ENCODE measurements at places on chromosomes 5 and 9. TPM values are rescaled to one million over a fixed set of nuclear protein-coding genes. Genes with fewer than 3 reads are reported as not detected.

DNA sequence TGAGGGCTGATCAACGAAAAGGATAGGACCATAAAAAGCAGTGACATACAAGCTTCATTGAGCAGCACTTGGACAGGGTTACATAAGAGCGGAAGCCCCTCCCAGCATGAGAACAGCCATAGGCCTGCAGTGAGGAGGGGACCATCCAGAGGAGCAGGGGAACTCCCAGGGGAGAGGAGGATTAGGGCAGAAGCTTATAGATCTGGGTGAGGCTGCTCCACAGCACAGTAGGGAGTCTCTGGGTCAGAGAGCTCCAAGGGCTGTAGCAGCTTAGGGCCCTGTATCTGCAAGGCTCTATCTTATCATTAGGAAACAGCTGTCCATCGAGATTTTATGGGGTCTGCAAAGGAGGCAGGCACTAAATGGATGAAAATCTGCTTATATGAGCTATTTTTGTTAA, 186.6 kb downstream of the DOCK8 start:
- no peaks in the 10 kb centered on the region for H3K4me1 ChIP-seq
- H3K4me3 ChIP-seq, result no peak overlapping the region
- peak overlapping the region; percentile 54 for H3K27ac ChIP-seq
- DNase-seq, result no peak
- H3K27me3 ChIP-seq, result no peaks in the 10 kb centered on the region
- H3K36me3 ChIP-seq, result peaks cover 55% of the 10 kb centered on the region

- peaks cover 3% of the 10 kb centered on the region for H3K27me3 ChIP-seq
- H3K36me3 ChIP-seq, result no peaks in the 10 kb centered on the region
- no peak overlapping the region for H3K27ac ChIP-seq
- no peak overlapping the region for H3K4me3 ChIP-seq
- H3K4me1 ChIP-seq, result no peaks in the 10 kb centered on the region
Observed at GRCh38 chr9:107584944-107585343, 95.4 kb upstream of the KLF4 start.

DNA sequence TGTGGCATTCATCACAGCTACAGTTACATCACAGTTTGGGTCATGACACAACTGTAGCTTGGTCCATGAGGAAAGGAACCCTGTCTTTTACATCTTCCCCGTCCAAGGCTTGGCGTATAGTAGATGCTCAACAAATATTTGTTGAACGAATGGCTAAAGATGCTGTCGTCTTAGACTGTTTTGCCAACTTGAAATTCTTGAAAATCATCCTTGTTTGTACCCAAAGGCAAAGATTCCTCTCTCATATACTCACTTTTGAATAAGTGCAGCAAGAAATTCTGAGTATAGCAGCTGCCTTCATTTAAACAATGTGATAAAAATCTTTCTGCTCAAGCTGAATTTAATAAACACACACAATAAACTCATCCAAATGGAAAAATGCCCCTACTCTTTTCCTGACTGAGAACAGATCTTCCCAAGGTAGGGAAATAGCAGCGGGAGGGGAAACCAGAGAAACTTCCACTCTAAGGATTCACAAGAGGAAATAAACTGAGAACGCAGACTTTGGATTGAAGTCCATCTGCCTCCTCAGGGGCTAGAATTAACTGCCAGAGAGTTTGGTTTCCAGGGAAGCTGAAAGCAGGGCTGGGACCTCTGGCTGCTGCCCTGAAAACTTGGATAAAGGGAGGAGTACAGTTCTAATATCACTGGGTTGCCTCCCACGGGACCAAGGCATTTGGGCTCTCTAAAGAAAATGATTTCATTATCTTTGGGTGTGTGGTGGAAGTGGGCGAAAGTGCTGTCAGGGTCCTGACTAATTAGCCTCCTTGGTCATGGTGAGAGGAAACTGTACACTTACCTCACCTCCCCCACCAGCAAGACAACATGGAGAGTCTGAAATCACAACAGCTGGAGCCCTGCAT, 99.1 kb downstream of the DPYSL3 start:
- H3K36me3 ChIP-seq, result no peaks in the 10 kb centered on the region
- no peak for DNase-seq
- no peaks in the 10 kb centered on the region for H3K27me3 ChIP-seq

DNA sequence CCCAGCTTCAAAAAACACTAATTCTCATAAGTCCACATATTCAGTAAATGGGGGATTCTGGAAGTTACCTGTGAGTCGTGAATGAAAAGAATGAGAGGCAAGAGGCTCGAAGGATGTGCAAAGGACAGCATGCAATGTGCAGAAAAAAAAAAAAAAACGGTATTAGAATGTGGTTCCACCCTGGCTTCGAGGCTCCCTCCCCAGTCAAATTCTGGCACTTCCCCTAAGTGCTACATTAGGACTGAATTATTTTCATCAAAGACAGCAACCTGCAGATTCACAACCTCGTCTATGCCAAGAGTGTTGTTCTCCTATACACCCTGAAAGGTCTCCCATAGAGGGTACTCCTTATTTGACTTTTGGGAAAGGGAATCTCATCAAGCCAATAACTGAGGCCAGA, 16.5 kb downstream of the CAPSL start:
- H3K4me1 ChIP-seq, result peaks cover 68% of the 10 kb centered on the region
- H3K36me3 ChIP-seq, result peaks cover 10% of the 10 kb centered on the region
- no peak overlapping the region for H3K27ac ChIP-seq
- DNase-seq, result no peak

Gene GABRP
- total RNA-seq, result not detected

Gene CD72
- 9.8 TPM for total RNA-seq

Gene CAMK2A
- total RNA-seq, result not detected

DNA sequence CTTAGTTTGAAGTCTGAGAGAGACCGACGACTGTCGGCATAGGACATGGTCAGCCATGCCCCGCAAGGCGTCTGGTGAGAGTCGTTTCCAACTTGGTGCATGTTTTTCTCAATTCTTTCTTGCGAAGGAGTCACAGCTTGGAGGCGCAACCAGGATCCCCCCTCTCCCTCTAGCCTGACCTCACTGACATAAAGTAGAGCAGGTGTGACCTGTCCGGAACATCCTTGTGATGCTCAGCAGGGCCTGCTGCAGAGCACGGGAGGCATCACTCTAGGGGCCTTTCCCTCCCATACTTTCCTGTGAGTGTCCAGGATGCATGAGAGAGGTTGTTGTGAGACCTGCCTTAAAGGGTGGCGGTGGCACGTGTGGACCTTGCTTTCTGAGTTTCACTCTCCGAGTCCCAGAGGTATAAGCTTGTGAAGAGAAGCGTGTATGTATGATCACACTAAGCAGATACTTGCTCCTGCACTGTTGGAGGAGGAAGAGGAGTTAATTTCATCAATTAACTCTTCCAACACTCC, 5.0 kb downstream of the TENT4A start:
- no peak overlapping the region for H3K4me3 ChIP-seq
- DNase-seq, result no peak
- H3K4me1 ChIP-seq, result peaks cover 72% of the 10 kb centered on the region

DNA sequence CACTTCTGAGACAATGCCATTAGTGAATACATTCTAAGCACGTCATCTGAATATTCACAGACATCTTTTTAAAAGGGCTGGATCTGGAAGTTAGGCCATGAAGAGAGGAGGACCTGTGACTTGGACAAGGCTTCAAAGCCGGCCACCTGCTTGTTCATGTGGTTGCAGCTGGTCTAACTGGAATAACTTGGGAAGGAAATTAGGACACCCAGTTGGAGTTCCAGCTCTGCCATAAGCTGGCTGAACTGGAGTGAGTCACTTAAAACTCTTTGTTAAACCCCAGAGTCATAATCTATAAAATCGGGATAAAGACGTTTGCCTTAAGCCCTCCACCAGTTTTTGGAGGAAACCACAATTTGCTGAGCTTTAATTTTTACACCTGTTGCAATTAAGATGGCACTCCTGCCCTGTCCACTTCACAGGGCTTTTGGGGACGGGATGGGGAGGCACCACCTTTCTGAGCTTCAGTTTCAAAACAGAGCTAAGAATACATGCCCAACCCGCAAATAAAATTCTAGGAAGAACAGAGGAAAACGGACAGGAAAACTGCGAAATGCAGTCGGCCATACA, 536 bp upstream of the STX17 start:
- peaks cover 3% of the 10 kb centered on the region for H3K27me3 ChIP-seq
- H3K4me3 ChIP-seq, result peak overlapping the region; percentile 81
- peaks cover 4% of the 10 kb centered on the region for H3K36me3 ChIP-seq
- peaks cover 20% of the 10 kb centered on the region for H3K4me1 ChIP-seq

DNA sequence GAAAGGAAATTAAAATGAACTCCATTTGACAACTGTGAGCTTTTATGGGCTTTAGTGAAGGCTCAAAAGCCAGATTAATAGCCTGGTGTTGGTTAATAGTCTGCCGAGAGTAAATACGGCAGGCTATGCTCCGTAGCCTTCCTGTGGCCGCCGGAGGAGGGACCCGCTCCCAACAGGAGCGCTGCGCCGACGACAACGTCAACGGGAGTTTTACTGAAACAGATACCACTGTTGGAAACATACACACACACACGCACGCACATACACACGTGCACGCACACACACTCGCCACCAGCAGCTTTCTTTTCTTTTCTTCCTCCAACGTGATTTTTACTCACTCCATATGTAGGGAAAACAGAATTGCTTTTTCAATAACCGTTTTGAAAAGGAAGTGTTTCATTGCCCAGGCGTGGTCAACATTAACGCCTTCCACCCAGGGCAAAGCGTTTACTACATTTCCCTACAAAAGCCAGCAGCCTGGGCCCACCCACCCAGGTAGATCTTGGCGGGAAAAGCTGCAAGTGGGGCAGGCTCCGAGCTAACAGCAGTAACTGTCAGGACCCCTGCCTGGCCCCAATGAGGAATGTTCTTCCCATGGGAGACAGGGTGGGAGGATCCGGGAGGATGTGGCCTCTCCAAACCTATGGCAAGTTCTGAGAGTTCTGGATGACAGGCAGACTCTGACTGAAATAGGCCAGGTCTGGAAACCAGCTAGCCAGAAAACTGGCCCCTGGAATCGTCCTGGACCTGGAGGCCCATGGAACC, 72.3 kb downstream of the PAX5 start:
- no peak for DNase-seq
- H3K4me3 ChIP-seq, result no peak overlapping the region
- no peak overlapping the region for H3K27ac ChIP-seq
- no peaks in the 10 kb centered on the region for H3K36me3 ChIP-seq
- H3K27me3 ChIP-seq, result peaks cover 19% of the 10 kb centered on the region
- peaks cover 2% of the 10 kb centered on the region for H3K4me1 ChIP-seq

Measured in activated CD4-positive, alpha-beta memory T cell treated with anti-CD3 and anti-CD28 coated beads for 36 hours (primary cell).